ENCODE measurements at places on chromosomes 6 and 20.

GRCh38 chr6:36666826-36667591 lies 11.5 kb upstream of the CDKN1A start:
- DNase-seq, result no peak

DNA sequence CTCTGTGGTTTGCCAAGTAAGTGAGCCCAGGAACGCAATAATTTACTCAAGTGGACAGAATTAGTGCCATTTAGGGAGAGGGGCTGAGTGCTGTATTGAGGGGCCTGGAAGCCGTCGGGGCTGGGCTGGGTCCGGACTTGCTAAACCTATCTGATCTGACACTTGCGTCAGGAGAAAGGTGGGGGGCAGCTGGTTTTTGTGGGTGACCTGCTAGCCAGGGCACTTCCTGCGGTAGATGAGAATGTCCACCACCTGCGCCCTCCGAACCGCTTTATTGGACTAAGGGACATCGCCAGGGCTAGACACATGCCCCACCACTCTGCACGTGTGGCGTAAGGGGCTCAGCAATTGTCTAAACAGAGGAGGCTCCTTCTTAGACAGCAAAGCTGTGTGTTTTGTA lies 139.1 kb downstream of the CDH4 start:
- no peak for DNase-seq

- no peak for DNase-seq
Observed at GRCh38 chr20:22974354-22974753, 60.8 kb upstream of the SSTR4 start.

DNA sequence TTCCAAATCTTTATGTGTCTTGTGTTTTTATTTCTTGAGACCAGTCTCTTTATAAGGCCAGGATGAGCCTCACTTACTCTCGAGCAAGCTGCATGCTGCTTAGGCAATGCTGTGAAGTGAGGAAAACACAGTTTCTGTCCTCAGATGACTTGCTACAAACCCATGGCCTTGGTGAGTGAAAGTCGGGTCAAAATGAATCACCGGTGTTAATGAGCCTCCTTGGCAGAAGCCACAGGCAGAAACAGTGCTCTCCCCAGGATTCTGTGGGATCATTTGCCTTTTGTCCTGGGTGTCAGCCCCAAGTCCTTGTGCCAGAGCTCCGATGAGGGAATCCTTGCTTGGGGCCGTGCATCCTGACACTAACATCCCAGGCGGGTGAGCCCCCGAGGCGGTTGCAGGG lies 482.5 kb downstream of the QKI start:
- DNase-seq, result no peak

DNA sequence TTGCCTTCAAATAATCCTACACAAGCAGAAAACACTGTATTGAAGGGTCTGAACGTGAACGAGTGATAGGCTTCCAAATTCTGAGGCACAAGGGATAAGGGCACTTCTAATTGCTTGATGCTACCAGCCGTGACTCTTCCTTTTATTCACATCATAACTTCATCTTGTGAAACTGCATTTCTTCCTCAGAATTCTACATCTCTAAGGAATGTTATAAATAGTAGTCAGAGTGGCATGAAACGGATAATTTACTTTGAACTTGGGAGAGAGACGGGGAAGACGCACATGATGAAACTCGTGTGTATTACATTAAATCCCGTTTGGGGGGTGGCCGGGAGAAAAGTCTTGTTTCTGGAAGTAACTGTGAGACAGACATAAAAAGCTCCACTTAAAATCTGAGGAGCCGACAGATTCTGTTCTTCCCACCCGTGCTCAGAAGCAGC lies 754 bp downstream of the HDDC2 start:
- no peak for DNase-seq

DNA sequence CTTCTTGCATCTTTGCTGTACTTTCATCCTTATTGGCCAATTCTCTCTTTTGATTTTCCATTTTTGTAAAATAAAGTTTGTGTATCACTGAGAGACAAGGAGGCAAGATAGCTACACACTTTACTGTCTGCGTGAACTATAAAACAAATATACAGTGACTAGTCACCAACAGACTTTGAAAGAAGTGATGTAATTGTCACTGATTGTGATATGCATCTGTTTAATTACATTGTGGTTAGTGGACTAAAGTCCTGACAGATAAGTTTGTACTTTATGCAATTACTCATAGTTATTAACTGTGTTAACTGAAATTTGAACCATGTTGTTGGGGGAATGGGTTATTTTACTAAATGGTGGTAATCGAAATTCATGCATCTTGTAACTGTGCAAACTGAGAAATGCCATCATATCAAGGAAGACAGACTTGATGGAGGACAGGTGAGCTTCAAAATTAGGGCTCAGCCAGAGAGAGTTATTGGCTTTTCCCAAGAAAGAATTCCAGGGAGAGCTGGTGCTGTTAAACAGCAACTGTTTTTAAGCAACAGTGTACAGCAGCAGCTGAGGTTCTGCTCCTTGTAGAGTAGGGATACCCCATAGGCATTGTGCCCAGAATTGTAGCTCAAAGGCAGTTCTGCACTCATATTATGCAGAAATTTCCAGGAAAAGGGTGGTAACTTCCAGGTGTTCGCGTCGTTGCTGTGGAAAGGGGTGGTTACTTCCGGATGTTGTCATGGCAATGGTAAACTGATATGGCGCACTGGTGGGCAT lies 62.9 kb downstream of the EFHC1 start:
- DNase-seq, result no peak

GRCh38 chr6:124974771-124975377 lies 12.6 kb downstream of the RNF217 start:
- DNase-seq, result no peak

DNA sequence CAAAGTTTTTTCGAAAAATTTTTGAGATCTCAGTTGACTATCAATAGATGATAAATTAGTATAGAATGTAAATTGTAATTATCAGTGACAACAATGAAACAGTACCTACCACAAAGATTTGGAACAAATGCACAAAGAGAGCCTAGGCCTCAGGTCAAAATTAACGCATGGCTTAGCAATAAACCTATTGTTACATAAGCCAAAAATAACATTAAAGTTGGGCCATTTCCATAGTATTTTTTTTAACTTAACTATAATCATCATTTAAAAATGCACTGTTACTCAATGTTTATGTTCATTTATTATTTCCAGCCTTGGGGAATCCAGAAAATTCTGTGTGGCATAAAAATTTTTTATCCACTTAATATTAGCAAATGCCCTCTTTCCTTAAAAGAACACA lies 117.0 kb downstream of the EPB41L2 start:
- DNase-seq, result no peak

- no peak for DNase-seq
Observed at GRCh38 chr6:68641172-68641571, 6.1 kb downstream of the ADGRB3 start.

DNA sequence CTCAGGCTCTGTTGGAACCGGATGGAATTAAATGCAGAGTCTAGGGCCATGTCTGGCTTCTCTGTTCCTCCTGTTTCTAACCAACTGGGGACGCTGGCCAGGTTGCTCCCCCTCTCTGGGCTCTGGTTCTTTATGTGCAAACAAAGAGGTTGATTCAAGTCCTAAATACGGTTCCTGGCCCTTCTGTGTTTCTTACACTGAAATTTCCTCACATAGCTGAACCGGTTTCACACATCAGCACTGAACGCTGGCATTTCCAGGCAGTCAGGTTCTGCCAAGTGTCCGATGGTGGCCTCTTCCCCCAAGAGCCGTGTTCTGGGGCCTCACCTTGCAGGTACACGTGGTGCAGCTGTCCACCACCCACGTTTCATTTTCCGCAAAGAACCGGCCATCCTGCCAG lies 13.5 kb downstream of the THBS2 start:
- DNase-seq, result no peak

- DNase-seq, result no peak
Observed at GRCh38 chr6:15949982-15950381, 178.9 kb upstream of the MYLIP start.

GRCh38 chr6:104252276-104252675 lies 607.4 kb downstream of the HACE1 start:
- no peak for DNase-seq

Measured in NCI-H1436 treated with DMSO at 0.1 percent for 48 hours (cell line).